ENCODE measurements at places on chromosomes 1 and 21.

DNA sequence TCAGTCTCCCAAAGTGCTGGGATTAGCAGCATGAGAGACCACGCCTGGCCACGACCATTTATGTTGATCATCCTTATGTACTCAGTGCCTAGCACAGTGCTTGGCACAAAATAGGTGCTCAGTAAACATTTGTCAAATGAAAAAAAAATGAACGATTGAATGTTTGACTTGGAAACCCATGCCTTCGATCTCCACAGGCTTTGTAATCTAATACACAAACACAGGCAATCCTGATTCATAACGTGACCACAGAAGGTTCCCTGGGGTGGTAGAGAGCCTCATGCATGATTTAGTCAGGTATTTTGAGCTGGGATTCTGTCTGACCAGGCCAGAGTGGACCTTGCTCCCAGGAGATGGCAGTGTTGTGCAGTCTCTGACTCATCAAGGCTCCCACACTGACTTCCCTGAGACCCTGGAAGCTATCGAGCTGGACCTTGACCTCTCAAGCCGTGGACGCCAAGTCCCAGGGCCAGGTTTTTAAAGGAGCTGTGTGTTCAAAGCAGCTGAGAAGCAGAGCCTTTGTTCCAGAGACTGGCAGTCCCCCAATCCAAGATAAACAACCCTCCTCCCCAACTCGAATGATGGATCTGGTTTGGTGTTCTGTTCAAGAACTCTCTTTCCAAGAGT, 81.1 kb downstream of the PGM1 start:
- DNase-seq, result no peak

DNA sequence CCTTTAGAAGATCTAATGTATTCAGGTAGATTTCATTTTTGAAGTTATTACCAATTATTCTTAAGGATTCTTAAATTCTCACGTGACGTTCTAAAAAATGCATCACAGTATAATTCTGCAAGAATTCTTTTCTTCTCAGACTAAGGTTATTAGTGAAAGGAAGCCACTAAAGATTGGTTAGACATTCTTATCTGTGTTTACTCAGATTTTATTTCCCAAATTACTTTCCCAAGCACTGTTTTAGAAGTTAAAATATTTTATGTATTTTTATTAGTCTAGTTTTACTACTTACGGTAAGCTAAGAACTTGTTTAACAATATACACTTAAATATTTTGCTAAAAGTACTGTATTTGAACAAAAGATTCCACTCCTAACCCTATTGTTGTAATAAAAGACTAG, 28.4 kb downstream of the AGO3 start:
- no peak for DNase-seq

DNA sequence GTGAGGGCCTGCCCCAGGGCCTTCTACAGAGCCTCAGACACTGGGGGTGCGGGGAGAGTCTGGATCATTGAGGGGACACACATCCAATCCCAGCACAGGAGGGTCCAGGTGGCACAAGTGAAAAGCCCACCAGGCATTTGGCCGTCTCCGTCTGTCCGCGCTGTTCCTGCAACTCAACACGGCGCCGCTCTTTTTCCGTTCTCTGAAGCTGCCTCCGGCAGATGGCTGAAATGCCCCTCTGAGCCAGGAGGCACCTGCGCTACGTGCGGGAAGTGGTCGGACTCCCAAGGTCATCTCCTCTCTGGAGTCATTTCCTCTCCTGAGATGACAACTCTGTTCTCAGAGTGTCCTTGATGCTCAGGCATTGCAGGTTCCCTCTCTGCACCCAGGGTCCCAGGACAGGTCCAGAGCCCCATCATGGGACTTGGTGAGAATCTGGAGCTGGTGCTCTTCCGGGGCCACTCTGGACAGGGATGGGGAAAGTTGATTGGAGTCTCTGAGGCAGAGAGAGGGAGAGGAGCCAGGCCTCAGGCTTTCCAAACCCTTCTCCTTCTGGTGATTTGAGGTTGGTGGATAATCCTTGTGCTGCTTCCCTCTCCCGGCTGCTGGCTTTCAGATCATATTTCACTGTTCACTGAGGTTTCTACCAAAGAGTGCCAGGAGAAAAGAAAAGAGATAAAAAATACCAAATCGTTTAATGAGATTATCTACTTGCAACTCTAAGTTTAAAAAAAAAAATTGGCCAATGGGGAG, 14.0 kb upstream of the MIXL1 start:
- no peak for DNase-seq

DNA sequence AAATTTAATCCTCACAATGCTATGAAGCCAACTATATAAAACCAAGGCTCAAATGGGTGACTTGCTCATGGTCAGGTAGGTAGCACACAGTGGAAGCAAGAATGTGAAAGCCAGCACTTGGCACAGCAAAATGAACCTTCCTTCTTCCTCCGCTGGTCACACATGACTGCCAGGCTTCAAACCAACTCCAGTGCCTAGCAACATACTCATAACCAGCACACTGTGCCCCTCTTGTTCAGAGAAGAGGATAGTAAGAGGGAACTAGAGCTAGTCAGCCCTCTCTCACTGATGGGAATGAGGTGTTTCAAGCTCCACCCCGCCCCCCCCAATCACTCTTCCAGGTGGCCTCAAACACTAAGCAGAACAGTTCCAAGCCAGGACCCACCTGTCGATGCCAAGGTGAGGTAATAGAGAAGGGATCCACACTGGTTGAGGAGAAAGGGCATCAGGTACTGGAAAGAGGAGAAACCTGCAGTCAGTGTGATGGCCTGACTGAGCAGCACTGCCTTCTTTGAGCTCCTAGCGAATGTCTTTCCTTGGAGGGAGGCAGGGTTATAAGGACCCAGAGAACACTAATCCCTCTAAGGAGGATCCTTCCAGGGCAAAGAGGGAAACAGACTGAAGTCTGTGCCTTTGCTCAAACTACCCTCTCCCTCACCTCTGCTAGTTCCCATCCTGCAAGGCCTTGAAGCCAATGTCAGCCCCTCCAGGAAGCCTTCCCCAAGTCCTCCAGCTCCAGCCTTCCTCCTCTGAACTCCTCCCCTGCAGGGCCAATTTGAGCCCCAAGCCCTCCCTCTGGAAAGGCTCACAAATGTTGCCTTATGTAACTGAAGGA, 1.2 kb downstream of the TMEM234 start:
- no peak for DNase-seq

- no peak for DNase-seq
Measured at GRCh38 chr1:173241528-173242347, 34.6 kb upstream of the TNFSF4 start.

DNA sequence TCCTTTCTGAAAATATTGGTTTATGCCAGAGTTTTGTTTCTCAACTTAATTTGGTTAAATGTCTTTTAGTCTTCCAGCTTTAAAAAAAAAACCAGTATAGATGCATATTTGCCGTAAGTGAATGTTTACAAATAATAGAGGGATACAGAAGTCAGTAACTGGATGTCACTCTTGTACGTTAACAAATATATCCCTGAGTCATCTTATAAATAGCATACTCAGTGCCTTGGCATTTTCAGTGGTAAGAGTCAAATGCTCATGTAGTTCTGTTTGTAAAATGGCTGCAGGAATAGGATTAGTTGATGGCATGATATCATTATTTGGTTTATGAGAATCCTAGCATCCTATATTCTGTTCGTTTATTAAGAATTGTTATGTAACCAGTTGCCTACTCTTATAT, 55.4 kb downstream of the SPEN start:
- DNase-seq, result no peak

- DNase-seq, result no peak
Measured at GRCh38 chr21:17900990-17901385, 81.8 kb upstream of the C21orf91 start.

GRCh38 chr1:59427155-59427554, 130.3 kb downstream of the FGGY start:
- DNase-seq, result no peak

DNA sequence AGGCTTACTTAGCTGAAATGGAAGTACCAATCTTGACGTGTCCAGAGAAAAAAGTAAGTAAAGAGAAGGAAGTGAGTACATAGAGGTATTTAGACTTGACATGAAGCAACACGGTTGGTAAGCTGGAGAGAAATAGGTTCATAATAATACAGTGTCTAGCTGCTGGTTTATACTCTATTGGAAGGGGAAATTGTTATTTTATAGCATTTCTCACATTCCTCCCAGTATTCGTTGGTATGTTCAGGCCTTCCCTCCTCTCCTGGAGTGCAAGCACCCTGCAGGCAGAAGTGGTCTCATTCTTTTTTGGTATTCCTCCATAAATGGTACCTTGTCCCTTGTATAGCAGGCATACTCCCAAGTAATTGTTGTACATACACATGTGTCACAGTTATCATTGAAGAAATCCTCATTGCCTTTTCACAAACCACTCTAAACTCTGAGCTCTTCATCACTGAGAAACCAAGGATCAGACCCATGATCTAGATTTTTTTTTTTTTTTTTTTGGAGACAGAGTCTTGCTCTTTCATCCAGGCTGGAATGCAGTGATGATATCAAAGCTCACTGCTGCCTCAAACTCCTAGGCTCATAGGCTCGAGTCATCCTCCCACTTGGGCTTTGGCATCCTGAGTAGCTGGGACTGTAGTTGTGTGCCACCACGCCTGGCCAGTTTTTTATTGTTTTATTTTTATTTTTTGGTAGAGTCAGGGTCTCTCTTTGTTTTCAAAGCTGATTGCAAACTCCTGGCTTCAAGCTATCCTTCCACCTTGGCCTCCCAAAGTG, 9.8 kb upstream of the IPO9 start:
- DNase-seq, result no peak
